NCI-H345 (cell line): ENCODE measurements at places on chromosomes 1 and 21.

DNA sequence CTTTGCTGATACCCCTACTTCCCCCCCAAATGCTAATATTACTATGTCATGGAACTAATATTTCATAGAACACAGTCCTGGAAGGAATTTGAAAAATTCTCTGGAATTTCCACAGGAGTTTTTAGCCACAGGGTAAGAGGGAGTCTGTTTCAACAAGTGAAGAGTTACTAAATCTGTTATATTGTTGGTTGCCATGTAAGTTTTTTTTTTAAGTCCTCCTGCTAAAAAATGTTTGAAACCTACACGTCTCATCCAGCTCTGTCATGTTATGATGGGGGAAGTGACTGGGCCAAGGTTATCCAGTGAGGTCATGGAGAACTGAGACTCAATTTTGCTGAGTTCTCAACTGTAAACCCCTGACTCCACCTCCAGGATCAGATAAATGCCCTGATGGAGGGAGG is 60.8 kb upstream of the USP24 start:
- no peak for DNase-seq

GRCh38 chr1:155809088-155809487 is 47.9 kb downstream of the GON4L start:
- no peak for DNase-seq

- no peak for DNase-seq
Observed at GRCh38 chr1:22884806-22885530, 87.7 kb downstream of the LACTBL1 start.

GRCh38 chr21:36527317-36527716 is 47.4 kb upstream of the CLDN14 start:
- no peak for DNase-seq

- DNase-seq: no peak
Observed at GRCh38 chr1:162712317-162713029, 78.0 kb upstream of the HSD17B7 start.

GRCh38 chr1:31657972-31658510 is 13.4 kb upstream of the PEF1 start:
- no peak for DNase-seq

DNA sequence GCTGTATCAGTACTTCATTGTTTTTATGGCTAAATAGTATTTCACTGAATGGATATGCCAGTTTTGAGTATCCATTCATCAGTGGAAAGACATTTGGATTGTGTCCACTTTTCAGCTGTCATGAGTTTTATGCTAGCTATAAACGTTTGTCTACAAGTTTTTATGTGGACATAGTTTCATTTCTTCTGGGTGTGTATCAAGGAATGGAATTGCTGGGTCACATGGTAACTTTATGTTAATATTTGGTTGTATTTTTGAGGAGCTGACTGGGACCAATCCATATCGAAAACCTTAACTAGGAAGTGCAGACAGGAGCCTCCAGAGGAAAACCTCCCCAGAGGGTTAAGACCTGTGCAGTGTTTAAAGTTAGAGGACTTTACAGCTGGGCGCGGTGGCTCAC is 31.8 kb upstream of the DISC1 start:
- DNase-seq: no peak

- no peak for DNase-seq
Observed at GRCh38 chr1:155537193-155537592, 25.4 kb downstream of the ASH1L start.

DNA sequence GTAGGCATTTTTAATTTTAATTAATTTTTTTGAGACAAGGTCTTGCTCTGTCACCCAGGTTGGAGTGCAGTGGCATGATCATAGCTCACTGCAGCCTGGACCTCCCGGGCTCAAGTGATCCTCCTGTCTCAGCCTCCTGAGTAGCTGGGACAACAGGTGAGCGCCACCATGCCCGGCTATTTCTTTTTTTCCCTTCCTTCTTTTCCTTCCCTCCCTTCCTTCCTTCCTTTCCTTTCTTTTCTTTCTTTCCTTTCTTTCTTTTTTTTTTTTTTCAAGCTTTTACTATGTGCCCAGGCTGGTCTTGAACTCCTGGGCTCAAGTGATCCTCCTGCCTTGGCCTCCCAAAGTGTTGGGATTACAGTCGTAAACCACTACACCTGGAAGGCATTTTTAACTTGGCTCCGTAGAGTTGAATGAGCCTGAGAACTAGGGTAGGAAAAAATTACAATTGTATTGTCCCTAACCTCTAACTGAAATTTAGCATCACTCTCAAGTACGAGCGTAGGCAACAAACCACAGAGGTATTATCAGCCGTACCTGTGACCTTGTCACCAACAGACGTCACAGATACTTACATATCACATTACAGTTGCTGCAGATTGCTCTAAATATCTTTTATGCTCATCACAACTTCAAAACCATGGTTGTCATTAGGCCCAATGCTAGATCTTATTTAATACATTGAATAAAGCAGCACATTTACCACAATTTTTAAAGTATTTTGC is 8.0 kb downstream of the RUNX3 start:
- DNase-seq: no peak

GRCh38 chr1:15808955-15809354 is 1.5 kb upstream of the UQCRHL start:
- no peak for DNase-seq

GRCh38 chr21:42746593-42747275 is 93.3 kb downstream of the PDE9A start:
- no peak for DNase-seq

GRCh38 chr21:46411691-46412090 is 47.0 kb upstream of the DIP2A start:
- DNase-seq: no peak

GRCh38 chr1:174040387-174040786 is 18.2 kb upstream of the RC3H1 start:
- peak; percentile 76 for DNase-seq

DNA sequence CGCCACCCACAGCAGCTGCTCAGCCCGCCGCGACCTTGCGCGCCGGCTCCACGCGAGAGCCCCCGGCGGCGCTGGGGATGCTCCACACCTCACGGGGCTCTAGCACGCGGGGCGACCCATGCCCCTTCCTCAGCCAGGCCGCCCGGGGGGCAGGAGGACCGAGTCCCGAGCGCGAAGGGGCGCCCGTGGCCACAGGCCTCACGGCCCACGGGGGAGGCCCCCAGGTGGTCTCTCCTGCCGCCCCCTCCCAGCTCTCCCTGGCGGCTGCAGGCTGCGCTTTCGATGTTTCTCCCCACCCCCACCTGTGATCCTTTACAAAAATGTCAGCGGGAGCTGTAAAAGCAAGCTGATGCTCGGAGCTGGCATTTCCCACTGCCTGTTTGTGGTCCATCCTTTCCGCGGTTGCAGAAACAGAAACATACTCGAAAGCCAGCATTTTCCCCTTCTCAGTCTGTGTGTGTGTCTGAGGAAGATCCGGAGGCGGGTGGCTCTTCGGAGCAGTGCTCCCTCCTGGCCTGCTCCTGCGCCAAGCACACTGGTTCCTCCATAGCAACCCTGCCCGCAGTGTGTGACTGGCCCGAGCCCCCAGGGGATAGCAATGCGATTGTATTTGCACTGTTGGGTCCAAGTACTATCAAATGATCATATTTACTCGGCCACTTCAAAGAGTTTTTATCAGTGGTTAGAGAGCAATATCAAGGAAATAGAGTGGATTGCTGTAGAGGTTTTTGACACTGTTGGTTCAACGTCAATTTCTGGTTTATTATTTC is 2.1 kb downstream of the KIF26B start:
- DNase-seq: peak; percentile 76

DNA sequence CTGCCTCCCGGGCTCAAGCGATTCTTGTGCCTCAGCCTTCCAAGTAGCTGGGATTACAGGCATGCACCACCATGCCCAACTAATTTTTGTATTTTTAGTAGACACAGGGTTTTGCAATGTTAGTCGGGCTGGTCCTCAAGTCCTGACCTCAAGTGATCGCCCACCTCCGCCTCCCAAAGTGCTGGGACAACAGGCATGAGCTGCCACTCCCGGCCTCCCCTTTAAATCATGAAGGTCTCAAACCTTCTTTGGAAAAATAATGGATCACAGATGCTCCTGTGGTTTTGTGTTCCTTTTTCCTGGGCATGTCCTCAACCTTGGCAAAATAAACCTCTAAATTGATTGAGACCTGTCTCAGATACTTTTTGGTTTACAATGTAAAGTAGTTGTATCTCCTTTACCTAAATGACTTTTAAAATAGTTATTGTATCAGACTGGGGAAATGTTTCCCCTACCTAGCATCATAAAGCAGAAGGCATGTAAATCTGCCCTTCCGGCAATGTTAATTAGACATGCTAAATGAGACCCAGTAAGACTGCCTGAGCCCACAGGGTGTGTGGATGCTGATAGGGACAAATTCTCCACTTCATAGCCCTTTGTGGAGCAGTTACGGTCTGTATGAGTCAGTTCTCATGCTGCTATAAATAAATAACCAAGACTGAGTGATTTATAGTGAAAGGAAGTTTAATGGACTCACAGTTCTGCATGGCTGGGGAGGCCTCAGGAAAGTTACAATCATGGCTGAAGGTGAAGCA is 27.8 kb downstream of the CBR1 start:
- no peak for DNase-seq

- DNase-seq: peak; percentile 44
Observed at GRCh38 chr1:176854758-176855745, 309.5 kb downstream of the ASTN1 start.

DNA sequence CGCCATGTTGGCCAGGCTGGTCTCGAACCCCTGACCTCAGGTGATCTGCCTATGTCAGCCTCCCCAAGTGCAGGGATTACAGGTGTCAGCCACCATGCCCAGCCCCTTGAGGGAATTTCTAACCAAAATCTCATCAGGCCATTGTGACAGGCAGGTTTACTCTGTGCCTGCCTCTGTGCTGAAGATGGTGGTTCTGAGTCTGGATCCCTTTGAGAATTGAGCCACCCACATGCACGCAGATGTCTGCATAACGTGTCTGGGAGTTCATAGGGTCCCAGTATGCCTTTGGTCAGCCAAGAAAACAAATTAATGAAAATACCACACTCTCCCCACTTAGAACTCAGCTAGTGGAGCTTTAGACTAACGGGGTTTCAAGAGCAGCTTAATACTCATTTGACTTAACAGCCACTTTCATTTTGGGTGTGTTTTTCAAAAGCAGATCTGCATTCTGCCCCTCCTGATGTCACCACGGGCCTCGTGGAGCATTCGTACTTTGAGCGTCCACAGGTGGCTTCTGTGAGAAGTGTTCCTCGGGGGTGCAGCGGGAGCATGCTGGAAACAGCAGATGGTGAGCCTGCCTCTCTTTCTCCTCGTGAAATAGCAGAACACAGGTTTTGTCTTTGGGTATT is 45.3 kb downstream of the DIP2A start:
- no peak for DNase-seq

- peak; percentile 96 for DNase-seq
Observed at GRCh38 chr1:45979074-45979777, 153.2 kb downstream of the PIK3R3 start.

- DNase-seq: no peak
Observed at GRCh38 chr1:230629511-230629910, 12.8 kb upstream of the COG2 start.

- no peak for DNase-seq
Observed at GRCh38 chr1:244762629-244763028, 72.8 kb upstream of the COX20 start.

GRCh38 chr1:232328486-232329102 is 301.3 kb downstream of the SIPA1L2 start:
- DNase-seq: no peak

DNA sequence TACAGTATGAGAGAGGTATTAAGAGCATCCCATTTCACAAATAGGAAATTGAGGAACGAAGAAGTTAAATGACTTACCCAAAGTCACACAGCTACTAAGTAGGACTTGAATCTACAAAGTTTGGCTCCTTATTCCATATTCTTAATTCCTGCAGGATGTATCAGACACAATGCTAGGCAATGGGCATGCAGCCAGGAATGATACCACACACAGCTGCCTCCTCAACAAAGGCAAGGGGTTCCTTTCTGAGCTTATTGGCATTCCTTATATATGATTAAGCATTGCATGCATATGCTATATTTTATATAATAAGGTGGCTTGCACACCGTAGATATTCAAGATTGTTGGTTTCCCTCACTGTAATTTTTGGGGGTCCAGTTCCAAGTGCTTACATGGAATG is 34.2 kb upstream of the JUN start:
- no peak for DNase-seq

GRCh38 chr1:47558601-47559593 is 121.1 kb downstream of the FOXD2 start:
- no peak for DNase-seq

DNA sequence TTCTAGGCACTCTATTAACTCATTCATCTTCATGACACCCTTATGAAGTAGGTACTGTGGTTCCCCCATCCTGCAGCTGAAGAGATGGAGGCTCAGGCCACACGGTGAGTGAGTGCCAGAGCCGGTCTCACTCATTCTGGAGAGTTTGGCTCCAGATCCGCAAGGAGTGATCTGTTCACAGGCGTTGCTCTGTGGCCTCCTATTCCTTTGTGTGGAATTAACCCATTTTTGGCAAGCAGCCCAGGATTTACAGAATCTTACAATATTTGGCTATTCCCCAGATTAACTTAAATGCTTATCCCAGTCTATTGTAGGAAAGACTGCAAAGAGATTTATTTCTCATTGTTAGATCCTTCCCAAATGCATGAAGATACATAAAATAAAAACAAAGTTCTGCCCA is 29.6 kb downstream of the KIAA0040 start:
- no peak for DNase-seq

DNA sequence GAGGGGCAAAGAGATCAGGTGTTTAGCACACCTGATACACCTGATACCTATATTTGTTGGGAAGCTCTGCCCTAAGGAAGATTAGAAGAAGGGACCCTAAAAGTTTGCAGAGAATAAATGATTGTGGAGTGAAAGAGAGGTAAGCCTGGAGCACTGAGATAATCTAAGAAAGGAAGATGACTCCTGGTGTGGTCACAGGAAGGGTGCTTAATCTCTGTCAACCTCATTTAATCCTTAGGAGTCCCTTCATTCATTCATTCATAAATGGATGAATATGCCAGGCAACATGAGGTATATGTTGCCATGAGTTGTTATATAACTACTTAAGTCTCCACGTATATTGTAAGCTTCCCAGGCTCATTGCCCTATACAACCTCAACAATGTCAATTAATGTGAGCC is 16.2 kb upstream of the MNDA start:
- DNase-seq: no peak

- DNase-seq: peak; percentile 27
Observed at GRCh38 chr1:228275430-228276173, 67.8 kb downstream of the OBSCN start.

DNA sequence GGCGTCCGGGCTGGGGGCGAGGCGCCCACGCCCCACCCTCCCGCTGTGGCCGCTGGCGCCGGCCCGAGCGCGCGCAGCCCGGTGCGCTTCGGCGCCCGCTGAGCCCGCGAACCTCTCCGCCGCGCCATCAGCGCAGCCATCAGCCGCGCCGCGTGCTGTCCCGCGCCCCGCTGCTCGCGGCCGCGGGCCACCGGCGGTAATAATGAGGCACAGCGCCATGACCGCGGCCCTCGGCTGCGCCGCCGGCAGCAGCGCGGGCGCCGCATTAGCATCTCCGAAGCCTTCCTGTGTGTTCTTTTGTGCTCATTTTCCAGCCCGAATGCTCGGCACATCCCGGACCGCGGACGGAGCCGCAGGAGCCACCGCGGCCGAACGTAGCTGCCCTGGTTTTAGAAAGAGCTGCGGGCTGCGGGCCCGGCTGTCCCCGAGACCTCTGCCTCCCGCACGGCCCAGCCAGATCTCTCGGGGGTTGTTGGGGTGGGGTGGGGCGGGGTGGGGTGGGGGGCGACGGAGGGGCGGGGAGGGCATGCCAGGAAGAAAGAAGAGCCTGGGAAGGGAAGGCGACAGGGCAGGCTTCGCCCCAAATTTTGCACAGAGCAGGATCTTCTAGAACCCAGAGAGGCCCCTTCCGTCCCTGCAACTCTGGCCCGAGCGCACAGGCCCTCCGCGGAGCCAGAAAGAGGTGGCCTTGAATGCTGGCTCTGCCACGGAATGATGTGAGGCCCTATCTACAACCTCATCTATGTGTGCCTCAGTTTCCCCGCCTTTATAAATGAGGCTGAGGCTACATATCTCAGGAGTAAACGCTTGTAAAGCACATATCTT is 55.3 kb downstream of the RRAGC start:
- DNase-seq: peak; percentile 50
